ENCODE measurements at places on chromosomes 5 and 9. TPM values are rescaled to one million over a fixed set of nuclear protein-coding genes. Genes with fewer than 3 reads are reported as not detected.

The CCNJL gene
- total RNA-seq = not detected

The ZBTB6 gene
- 10.9 TPM for total RNA-seq

The FAM151B gene
- total RNA-seq = 0.43 TPM

The CCL27 gene
- 0.55 TPM for total RNA-seq

The TAF11L14 gene
- not detected for total RNA-seq

The ARSK gene
- 4.6 TPM for total RNA-seq

The MORN5 gene
- not detected for total RNA-seq

The CD180 gene
- 0.02 TPM for total RNA-seq

The PAEP gene
- total RNA-seq = not detected

The SVEP1 gene
- not detected for total RNA-seq

DNA sequence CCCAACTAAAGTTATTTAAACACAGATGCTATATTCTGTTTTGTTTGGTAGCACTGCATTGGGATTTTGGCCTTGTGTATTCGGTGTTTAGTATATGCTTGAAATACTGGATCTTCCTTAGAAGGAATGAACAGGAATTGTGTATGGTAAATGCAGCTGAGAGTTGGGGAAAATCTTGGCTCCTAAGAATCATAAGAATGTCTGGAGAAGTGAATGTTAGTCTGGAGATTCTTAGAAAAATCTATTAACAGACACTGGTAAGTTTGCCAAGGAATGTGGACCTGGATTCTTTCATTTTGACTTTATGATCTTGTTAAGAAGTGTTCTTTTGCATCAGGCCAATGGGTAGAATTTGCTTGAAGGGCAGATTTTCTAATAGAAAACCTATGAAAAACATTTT is 38.9 kb downstream of the SNX30 start:
- H3K36me3 ChIP-seq = no peaks in the 10 kb centered on the region
- DNase-seq = no peak
- H3K27ac ChIP-seq = no peak overlapping the region

DNA sequence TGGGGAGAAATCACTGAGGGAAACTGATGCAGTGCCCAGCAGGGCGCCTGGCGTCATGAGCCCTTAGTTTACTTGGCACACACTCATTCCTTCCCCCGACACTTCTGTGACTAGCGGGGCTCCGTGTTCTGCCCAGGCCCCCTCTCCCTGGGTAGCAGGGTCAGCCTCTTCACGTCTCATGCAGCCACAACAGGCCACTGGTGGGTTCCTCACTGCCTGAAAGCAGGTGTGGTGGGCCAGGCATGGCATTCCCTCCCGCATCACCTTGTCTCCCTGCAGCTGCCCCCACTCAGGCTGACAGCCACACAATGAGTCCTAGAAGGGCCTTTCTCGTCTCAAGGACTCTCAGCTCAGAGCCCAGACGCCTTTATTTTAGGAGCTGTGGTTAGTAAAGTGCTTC is 51.1 kb upstream of the CPLX2 start:
- no peaks in the 10 kb centered on the region for H3K36me3 ChIP-seq
- H3K27ac ChIP-seq = no peak overlapping the region
- no peak for DNase-seq
- H3K4me3 ChIP-seq = no peak overlapping the region
- H3K27me3 ChIP-seq = peaks cover 5% of the 10 kb centered on the region

DNA sequence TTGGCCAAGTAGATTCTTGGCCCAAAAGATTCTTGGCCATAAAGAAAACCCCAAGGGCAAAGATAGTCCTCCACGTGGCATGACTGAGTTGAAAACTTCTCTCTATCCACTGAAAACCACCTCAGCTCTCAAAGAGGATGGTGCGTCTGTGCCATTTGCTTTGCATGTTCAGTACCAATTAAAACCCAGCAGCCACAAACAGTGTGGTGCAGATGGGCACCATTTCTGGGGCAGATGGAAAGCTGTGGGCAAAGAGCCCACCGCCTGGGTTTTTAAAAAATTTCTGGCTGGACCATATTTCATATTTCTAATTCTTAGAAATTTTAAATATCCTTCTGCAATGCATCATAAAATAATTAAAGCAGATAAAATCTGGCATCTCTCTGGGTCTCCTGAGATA is 84.5 kb upstream of the PUM3 start:
- no peak for DNase-seq
- no peaks in the 10 kb centered on the region for H3K27me3 ChIP-seq
- no peak overlapping the region for H3K27ac ChIP-seq
- H3K4me1 ChIP-seq = no peaks in the 10 kb centered on the region
- H3K36me3 ChIP-seq = no peaks in the 10 kb centered on the region

- no peaks in the 10 kb centered on the region for H3K36me3 ChIP-seq
- H3K27me3 ChIP-seq = peaks cover 33% of the 10 kb centered on the region
- no peak overlapping the region for H3K27ac ChIP-seq
- no peak overlapping the region for H3K4me3 ChIP-seq
- no peaks in the 10 kb centered on the region for H3K4me1 ChIP-seq
- DNase-seq = peak; percentile 55
These were observed 12.2 kb upstream of the OR13J1 start for GRCh38 chr9:35882263-35882848.

DNA sequence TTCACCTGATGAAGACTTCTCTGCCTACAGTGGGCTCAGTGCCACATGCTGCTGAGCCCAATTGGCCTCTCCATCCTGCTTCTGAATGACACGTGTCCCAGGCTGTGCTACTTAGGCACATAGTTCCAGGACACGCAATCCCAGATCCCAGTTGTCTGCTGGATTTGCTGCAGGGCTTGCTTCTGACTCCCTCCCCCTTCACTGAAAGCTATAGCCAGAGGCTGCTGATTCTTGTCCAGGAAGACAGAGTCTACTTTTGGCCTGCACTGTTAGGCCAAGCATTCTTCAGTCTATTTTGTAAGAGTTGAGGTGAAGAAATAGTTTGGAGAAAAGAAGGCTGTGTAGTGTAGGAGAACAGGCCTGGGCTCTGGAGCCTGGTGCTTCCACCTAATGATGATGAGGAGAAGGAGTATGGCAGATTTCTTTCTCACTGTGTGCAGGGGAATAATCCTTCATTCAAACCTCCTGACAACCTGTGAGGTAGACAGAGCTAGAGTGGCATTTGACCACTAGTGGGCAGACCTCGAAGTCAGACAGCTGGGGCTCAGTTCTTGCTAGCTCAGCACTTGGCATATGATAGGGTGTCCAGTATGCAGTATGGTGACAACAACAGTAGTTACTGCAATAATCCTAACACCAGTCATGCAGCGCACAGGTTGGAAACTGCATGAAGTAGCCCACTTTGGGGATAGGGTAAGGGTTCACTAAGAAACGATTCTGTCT is 19.5 kb upstream of the ASPN start:
- DNase-seq = no peak
- H3K27me3 ChIP-seq = no peaks in the 10 kb centered on the region
- H3K4me1 ChIP-seq = no peaks in the 10 kb centered on the region
- H3K4me3 ChIP-seq = no peak overlapping the region

DNA sequence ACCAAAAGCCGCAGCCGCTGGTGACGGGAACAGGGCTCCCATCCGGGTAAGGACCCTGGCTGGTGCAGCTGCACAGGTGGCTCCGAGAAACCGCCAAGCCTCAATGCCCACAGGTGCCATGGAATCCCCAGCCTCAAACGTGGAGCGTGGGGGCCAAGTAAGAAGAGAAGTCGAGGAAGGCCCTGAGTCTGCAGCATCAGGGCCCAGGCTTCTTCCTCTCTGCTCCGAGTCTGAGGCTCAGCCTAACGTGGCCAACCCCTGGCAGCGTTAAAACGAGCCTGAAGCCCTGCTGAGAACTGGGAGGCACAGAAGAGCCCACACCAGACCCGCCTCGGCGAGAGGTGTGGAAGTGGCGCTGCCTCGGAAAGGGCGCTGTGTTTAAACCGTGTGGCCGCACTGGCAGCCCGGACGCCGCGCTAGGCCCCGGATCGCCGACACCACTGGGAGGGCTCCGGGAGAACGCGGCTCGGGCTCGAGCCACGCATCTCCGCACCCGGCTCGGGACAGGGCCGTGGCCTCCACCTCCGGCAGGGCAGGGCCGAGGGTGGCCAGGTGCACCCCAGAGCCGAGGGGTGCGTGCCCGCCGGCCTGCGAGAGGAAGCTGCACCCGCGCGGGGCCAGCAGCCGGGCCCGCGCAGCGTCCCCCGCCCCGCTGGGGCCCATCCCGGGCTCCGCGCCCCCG is 730 bp downstream of the ZMYND19 start:
- no peaks in the 10 kb centered on the region for H3K27me3 ChIP-seq
- DNase-seq = no peak
- peaks cover 6% of the 10 kb centered on the region for H3K4me1 ChIP-seq
- peak overlapping the region; percentile 87 for H3K4me3 ChIP-seq
- H3K27ac ChIP-seq = peak overlapping the region; percentile 71
- H3K36me3 ChIP-seq = peaks cover 38% of the 10 kb centered on the region

DNA sequence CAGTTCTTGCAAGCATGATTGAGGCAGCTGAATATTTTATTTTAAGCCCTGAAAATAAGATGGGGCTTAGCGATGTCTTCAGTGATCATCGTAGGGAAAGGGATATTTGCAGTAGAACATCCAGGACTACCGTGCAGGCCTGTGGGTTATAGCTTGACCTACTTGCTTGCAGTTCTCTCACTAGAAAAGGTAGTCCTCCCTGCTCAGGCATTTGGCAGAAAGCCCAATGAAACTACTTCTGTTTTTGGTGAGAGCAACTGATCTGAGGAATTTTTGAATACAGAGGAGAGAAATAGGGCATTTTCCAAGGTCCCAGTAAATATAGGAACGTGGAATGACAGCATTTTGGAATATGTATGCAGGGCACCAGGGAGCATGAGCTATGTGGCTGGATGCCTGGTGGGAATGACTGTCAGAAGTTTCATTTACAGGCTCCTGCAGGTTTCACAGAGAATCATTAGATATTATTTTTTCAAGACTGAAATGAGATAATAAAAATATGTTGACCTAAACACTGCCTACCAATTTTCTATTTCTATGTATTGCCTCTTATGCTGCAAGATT is 417.9 kb upstream of the ACTBL2 start:
- DNase-seq = no peak
- H3K4me3 ChIP-seq = no peak overlapping the region
- no peak overlapping the region for H3K27ac ChIP-seq
- H3K27me3 ChIP-seq = no peaks in the 10 kb centered on the region

DNA sequence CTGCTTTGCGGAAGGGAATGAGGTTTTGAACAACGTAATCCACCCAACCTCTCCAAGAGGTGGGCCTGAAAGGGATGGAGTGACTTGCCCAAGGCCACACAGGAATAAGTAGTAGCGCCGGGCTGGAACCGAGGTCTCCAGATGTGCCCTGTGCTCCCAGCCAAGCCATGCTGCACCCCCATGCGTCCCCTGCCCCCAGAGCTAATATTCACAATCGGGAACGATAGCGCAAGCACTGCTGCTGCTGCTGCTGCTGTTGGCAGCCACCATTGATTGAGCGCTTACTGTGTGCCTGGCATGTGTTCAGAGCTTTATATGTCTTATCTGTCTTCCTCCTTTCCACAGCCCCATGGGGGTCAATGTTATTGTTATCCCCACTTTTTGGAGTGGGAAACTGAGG is 43.9 kb downstream of the AMBP start:
- H3K27ac ChIP-seq = no peak overlapping the region
- H3K36me3 ChIP-seq = no peaks in the 10 kb centered on the region
- no peaks in the 10 kb centered on the region for H3K4me1 ChIP-seq
- no peak for DNase-seq

DNA sequence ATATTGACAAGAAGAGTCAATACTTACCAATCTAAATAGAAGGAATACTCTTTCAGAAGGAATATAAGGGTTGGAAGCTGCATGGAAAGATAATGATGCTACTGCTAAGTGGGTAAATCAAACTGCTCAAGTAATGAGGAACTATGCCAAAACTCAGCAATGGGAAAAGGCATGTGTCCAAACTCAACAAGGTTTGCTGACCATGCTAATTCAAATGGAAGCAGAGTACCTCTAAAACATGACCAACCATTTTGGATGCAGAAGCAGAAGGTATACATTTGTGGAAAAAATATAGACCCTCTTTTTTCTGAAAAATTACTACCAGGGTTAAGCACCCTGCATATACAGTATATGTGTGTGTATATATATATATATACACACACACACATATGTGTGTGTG is 21.1 kb downstream of the TMEM232 start:
- H3K36me3 ChIP-seq = no peaks in the 10 kb centered on the region
- no peak for DNase-seq
- H3K27ac ChIP-seq = no peak overlapping the region
- no peaks in the 10 kb centered on the region for H3K4me1 ChIP-seq
- no peak overlapping the region for H3K4me3 ChIP-seq

GRCh38 chr5:168401880-168402279 is 84.4 kb upstream of the RARS1 start:
- H3K4me3 ChIP-seq = no peak overlapping the region
- H3K36me3 ChIP-seq = no peaks in the 10 kb centered on the region
- no peak overlapping the region for H3K27ac ChIP-seq
- peaks cover 56% of the 10 kb centered on the region for H3K27me3 ChIP-seq
- no peaks in the 10 kb centered on the region for H3K4me1 ChIP-seq

- H3K27me3 ChIP-seq = no peaks in the 10 kb centered on the region
- DNase-seq = no peak
- H3K27ac ChIP-seq = no peak overlapping the region
- H3K4me3 ChIP-seq = no peak overlapping the region
These were observed 90.1 kb downstream of the MPDZ start for GRCh38 chr9:13189362-13189761.

DNA sequence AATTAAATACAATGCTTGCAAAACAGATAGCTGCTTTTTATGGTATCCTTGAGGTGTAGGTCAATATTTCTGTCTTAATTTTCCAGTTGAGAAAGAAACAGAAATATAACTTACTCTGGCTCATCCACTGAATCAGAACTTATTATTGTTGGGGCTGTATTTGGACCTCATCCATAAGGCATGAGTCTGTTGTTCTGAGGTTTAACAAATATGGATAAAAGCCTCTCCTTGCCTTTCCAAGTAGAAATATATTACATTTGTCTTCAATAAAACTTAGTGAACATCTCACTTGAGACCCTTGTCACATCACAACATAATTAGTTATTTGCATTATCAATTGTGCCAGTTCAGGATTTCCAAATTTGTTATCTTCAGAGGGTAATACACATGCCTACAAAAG is 525.8 kb downstream of the AGTPBP1 start:
- DNase-seq = no peak
- peaks cover 13% of the 10 kb centered on the region for H3K4me1 ChIP-seq
- H3K27ac ChIP-seq = no peak overlapping the region
- peaks cover 10% of the 10 kb centered on the region for H3K27me3 ChIP-seq

GRCh38 chr9:124831642-124832364 is 21.5 kb upstream of the WDR38 start:
- H3K27ac ChIP-seq = no peak overlapping the region
- H3K36me3 ChIP-seq = no peaks in the 10 kb centered on the region
- H3K4me3 ChIP-seq = no peak overlapping the region
- no peak for DNase-seq
- H3K4me1 ChIP-seq = no peaks in the 10 kb centered on the region

DNA sequence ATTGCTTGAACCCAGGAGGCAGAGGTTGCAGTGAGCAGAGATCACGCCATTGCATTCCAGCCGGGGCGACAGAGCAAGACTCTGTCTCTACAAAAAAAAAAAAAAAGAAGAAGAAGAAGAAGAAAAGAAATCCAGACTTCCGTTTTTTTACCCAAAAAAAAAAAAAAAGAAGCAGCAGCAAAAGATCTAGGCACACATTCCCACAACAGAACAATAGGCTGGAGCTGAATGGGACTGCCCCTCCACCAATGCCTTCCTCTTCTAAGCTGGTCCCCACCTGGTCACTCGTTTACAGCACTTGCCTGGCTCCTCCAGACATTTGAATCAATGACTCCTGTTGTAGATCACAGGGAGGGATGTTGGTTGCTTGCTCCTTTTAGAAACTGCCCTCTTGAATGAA is 1.6 kb upstream of the LMAN2 start:
- no peaks in the 10 kb centered on the region for H3K27me3 ChIP-seq
- DNase-seq = no peak
- H3K36me3 ChIP-seq = peaks cover 19% of the 10 kb centered on the region
- H3K4me3 ChIP-seq = no peak overlapping the region
- peaks cover 45% of the 10 kb centered on the region for H3K4me1 ChIP-seq
